Pancreas (tissue), 10 donors: ENCODE measurements at places on chromosomes 4 and X.

DNA sequence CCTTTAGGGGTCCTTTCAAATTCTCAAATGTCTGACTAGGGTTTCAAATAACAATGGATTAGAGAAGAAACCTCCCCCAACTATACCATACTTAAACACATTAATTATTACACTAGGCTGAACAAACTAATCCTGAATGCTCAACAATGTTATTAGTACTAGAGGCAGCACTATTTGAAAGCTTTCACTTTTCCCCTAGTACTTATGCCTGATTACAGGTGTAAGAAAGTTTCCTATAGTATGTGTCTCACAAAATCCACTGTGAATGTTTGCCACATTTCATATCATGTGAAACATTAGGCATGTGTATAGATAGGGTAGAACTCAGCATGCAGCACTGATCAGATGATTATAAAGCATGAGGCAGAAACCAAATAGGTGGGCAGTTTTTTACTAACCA is 336.2 kb downstream of the ZNF674 start:
- DNase-seq: no peak

GRCh38 chr4:89894649-89895550 is at the start of gene MMRN1:
Gene MMRN1, plus strand, starts transcription at chr4:89894854. Its CDS starts 118 bp downstream, at chr4:89894972.
- no peak for DNase-seq

DNA sequence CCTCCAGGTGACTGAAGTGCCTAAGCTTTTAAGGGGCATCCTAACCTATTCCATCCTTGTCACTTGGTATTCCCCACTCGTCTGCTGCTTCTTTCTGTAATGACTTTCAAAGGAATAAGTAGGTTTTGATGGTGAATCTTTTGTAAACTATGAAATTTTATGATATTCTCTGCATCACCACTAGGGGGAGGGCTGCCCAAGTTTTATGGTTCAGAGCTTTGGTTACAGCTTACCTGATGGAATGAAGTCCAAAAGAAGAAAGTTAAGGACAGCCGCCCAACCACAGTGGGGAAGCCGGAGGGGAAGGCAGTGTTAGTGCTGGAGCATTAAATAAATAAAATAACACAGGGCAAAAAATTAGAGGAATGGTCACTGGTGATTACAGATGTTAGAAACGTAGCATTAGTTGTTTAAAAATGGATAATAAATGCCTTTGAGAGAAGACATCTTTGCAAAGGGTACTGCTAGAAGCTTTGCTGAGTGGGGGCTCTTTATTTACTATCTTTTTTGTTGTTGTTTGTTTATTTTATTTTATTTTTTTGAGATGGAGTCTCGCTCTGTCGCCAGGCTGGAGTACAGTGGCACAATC is 204.9 kb downstream of the GBA3 start:
- peak; percentile 30 for DNase-seq

DNA sequence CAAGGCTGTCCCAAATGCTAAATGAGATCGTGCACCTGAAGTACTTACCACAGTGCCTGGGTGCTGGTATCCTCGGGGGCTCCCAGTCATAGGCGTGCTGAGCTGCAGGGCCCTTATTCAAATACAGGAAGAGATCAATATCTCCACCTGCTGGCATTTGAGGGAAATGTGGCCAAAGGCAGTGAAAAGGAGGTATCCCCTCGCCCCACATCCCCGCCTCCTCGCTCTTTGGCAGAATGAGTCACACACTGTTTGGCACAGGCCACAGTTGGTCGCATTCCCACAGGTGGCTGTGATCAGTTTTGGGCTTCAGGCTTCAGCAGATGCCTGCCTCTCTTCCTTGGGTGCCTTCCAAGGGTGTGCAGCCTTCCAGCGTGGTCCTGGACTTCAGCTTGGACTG is 28.4 kb downstream of the ZNF185 start:
- peak; percentile 85 for DNase-seq

DNA sequence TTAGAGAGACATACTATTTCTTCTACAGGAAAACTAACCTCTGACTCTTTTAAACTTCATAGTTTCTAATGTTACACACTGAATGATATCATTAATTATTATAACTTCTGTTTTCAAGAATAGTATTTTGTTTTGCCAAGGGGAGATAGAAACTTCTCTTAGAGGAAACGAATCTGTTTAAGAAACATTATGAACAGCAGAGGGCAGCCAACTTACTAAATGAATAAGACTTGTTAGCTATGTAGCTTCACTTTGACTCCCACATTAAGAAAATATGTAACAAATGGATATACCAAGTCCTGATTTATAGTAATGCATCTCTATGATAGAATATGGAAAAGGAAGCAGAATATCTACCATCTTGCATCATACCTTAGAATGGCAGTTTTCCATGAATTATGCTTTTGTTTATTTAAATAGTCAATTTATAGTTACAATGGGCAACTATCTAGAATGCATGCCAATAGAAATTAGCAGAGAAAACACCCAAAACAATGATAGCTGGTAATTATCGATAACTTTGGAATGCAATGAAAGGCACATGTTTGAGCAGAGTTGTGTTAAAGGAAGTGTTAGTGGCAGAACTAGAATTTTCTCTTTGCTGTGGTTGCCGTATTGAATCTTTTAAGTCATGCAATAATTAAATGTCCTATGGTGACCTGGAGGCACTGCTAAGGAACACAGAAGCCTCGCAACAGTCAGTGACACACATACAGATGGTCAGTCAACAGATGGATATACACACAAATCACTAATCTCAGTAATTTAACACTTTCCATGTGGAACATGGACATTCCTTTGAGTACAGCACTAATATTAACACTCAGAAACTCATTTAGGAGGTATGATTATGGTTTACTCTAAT is 105.7 kb upstream of the PDLIM3 start:
- DNase-seq: no peak
